ENCODE measurements at places on chromosomes 3 and 15. TPM values are rescaled to one million over a fixed set of nuclear protein-coding genes. Genes with fewer than 3 reads are reported as not detected.

SKIL gene
- total RNA-seq = 309 TPM

- peak; percentile 71 for DNase-seq
These were observed 39.3 kb downstream of the KLHL6 start for GRCh38 chr3:183515968-183516851.

SLC51A gene
- 4.0 TPM for total RNA-seq

TIGIT gene
- total RNA-seq = not detected

DNA sequence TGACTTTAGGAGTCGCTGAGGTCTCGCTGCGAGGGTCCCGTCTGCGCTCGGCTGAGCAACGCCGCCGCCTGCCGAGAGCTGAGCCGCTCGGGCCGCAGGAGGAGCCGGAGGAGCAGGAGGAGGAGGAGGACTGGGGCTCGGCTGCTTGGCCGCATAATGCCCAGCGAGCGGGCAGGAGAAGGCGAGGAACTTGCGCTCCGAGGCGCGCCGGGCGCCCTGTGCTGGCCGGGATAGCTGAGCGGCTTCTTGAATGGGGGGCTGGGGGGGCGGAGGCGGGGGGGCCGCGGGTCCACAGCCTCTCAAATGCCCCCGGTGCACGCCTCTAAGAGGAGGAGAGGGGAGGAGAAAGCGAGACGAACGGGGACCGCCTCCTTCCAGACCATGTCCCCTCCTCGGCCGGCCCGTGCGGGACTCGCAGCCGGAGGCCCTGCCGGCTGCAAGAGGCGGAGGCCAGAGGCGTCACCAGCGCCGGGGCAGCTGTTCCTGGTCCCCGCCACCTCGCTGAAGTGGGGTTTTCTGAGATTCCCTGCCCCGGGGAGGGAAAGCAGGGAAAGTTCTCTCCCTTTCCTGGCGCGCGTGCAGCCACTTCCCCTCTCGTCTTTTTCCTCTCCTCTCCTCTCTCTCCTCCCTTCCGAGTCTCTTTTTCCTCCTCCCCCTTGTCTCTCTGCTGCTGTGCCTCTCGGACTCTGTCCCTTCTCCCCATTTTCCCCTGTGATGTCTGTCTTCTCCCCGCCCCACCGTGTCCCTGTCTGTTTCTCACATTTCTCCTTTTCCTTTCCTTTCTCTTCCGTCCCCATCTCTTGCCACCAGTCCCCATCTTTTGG is at the start of gene ADAMTS9:
Gene ADAMTS9 (minus strand): TSS at position 220 of the 824 bp plus-strand sequence. CDS start 343 bp downstream, outside the sequence.
- DNase-seq = peak; percentile 78

GRCh38 chr15:64225804-64226203 is 63.0 kb upstream of the PPIB start:
- no peak for DNase-seq

- no peak for DNase-seq
These were observed 46.1 kb downstream of the ROPN1B start for GRCh38 chr3:126015075-126015474.

DNA sequence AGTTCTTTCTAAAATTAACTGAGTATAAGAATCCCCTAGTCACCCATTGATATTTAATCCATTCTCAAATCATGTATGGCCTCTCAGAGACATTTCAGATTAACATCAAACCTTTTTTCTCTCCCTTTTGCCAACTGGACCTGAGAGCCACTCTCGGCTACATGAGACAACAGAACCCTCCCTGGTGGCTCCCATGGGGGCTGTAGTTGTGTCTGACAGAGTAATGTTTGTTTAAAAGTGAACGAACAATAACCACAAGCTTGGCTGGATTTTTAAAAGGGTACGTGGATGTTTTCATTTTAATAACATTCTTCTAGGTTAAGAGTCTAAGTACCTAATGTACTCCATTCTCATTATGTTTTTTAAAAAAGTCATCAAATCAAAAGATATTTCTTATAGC is 37.1 kb downstream of the P3H2 start:
- no peak for DNase-seq

- no peak for DNase-seq
These were observed 118.1 kb downstream of the C3orf38 start for GRCh38 chr3:88267847-88268246.

DNA sequence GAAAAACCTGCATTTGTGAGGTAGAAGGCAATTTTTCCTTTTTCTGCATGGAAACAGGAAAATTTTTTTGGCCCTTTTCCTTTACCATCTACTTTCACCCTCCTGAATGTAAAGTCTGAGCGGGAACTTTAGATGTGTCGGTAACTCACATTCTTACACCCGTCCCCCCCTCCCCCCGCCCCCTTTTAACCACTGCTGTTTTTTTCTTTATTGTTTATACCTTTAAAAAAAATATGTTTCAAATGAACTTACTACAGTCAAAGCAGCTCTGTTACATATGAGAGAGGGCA is 487 bp upstream of the HES1 start:
- DNase-seq = no peak

DNA sequence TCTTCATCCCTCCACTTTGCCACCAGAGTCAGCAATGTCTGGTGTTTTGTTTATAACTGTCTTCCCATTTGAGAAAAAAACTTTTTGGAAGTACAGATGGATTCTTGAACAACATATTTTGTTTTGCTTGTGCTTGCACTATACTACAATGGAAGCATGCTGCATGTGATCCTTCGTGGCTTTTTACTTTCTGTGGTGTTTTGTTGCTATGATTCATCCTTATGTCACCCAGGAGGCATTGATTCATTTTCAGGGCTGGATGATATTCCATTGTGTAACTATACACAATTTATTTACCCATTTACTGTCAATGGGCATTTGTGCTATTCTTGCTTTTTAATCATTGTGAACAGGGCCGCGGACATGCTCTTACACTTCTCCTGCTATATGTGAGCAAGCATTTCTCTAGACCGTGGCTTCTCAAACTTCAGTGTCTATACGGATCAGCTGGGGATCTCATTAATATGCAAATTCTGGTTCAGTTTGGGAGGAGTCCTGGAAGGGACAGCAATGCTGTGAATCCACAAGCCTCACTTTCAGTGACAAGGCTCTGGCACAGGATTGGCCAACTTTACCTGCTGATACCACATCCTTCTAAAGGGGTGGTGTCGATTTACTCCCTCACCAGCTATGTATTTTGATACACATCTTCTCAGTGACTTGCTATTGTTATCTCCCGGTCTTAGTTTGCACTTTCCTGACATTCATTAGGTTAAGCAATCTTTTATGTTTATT is 65.9 kb downstream of the POLR2M start:
- peak; percentile 76 for DNase-seq

PATL2 gene
- total RNA-seq = 0.35 TPM

DNA sequence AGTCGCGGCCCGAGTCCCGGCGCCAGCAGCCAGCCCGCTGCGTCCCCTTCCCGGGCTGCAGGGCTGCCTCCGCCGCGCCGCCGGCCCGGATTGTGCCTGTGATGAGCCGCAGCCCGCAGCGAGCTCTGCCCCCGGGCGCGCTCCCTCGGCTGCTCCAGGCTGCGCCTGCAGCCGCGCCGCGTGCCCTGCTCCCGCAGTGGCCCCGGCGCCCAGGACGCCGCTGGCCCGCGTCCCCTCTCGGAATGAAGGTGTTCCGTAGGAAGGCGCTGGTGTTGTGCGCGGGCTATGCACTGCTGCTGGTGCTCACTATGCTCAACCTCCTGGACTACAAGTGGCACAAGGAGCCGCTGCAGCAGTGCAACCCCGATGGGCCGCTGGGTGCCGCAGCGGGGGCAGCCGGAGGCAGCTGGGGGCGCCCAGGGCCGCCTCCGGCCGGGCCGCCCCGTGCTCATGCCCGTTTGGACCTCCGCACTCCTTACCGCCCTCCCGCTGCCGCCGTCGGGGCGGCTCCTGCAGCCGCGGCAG is 1.2 kb downstream of the CHST2 start:
- DNase-seq = peak; percentile 43

Measured in GM23338 (cell line).